Cardiac septum (tissue), 1 donor: ENCODE measurements at places on chromosomes 1 and 21.

- DNase-seq: no peak
These were observed 358.4 kb downstream of the NTNG1 start for GRCh38 chr1:107499139-107499744.

DNA sequence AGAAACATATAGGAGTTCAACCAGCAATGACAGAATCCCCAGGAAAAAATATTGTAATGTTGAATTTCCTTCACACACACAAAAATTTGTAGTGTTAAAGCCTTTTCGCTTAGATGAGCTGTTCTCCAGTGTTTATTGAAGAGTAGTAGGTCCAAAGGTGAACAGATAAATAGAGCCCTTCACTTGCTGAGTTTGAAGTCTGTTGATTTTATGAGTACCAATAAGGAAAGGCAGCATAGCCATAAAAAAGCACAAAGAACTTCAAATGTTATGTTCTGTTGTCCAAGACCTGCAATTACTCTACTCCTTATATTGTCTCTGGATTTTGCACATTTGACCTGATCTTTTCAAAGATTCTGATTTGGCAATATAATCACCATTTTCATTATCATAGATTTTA, 362.7 kb upstream of the B3GALT2 start:
- no peak for DNase-seq

- no peak for DNase-seq
These were observed 322.2 kb upstream of the USP25 start for GRCh38 chr21:15407585-15407984.

GRCh38 chr1:206693029-206693428, 8.3 kb downstream of the MAPKAPK2 start:
- DNase-seq: peak; percentile 89

GRCh38 chr1:81446000-81446669, 354.6 kb upstream of the ADGRL2 start:
- no peak for DNase-seq

DNA sequence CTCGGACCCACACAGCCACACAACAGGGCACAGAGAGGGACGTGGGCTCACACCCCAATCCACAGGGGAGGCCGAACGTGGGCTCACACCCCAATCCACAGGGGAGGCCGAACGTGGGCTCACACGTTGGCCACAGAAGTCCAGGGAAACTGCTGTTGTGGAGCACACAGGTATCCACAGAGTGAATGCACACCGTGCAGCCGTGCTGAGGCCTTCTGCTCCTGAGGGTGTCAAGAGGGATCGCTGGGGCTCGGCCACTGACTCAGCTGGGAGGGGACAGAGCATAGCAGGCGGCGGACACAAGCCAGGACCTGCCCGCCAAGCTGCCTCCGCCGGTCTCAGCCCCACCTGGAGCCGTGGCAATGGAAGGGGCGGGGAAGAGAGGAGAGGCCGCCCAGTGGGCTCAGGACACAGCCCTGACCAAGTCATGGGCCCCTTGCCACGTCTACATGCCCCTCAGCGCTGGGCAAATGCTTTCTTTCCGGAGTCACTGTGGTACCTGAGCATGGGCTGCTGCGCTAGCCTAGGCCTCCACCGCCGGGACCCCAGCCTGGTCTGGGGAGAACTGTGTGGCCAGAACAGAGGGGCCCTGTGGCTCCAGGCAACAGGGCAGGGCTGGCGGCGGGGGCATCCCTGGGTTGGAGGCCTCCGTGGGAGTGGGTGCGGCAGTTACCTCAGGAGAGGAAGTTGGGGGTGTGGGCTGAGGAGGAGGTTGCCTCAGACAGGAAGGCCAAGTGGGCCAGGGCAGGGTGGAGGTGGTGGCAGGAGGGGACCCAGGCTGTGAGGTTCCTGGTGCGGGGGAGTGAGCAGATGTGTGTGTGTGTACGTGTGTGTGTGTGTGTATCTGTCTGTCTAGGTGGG, 1.2 kb downstream of the SYTL1 start:
- DNase-seq: peak; percentile 93

DNA sequence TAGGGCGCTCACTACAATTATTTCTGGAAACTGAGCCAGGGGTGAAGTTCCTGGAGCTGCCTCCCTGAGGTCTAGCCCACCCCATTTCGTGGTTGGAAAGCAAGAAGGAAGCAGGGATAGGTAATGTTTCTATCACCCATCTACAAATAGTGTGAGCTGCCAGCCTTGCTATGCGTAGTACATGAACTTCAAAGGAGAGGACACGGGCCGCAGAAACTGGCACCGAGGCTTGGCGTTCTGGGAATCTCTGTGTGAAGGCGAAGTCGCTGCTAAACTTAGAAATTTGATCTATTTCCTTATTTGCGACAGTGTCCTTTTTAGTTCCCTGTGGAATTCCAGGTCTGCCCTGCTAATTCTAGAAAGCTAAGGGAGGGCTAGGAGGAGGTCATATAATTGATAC, 49.6 kb upstream of the NTPCR start:
- DNase-seq: no peak

DNA sequence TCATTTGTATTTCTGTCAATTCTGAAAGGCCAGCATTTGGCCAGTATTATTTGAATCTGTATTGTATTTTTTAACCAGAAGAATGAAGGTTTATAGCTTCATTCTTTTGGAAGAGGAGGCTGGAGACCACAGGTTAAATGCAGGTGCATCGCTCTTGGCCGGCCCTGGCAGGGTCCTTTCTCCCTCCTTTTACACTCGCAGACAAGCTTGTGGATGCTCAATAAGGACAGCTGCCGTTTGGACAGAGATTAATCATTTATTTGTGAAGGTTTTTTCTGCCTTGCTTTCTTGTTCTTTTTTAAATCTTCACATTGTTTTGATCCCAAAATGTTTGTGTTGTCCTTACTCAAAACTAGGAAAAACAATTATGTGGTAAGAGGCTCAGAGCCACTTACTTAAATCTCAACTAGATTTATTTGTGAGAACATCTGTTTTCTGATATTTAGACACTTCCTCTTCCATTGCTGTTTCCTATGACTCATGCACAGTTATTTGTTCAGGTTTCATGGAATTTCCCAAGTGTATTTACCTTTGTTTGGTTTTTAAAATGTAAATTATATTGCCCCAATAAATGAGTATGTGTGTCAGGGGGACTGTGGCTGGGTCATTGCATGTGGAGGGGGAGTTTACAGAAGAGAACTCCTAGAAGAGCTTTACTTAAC, 46.7 kb upstream of the LAMC2 start:
- DNase-seq: no peak

- DNase-seq: no peak
These were observed 104.1 kb downstream of the SYF2 start for GRCh38 chr1:25128121-25128621.

DNA sequence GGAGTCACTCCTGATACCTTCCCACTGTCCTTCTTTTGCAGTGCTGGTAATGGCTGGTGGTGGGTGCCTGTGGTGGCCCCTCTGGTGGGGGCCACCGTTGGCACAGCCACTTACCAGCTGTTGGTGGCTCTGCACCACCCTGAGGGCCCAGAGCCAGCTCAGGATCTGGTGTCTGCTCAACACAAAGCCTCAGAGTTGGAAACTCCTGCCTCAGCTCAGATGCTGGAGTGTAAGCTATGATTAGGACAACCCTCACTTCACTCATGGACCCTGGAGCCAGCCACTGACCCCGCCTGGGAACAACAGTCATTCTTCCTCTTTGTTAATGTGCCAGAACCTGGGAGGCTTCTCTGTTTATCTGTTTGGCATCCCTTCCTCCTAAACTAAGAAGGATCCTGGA, 1.1 kb upstream of the ATP8B2 start:
- DNase-seq: no peak

GRCh38 chr1:9271283-9271682, 21.4 kb upstream of the SPSB1 start:
- no peak for DNase-seq

GRCh38 chr1:241582921-241583321, 50.7 kb downstream of the KMO start:
- no peak for DNase-seq

DNA sequence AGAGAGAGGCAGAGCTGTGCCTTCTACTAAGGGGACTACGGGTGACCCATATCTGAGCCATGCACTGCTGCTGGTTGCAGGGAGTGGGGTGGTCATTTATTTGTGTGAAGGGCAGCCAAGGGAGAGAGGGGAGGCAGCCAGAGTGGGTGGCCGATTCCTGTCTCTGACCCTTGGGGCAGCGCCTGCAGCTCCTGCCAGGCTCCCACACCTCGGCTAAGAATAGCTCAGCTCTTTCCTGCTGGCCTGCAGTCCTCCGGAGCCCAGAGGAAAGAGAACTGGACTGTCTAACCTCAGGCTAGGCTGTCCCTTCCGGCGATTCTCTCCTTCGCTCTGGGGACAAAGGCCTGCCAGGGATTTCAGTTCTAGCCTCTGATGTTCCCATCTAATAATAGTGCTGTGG, 11.6 kb upstream of the CD34 start:
- DNase-seq: peak; percentile 87

- no peak for DNase-seq
These were observed 19.9 kb downstream of the TBX19 start for GRCh38 chr1:168300626-168301025.

- DNase-seq: no peak
These were observed 302.0 kb downstream of the DUSP10 start for GRCh38 chr1:221439747-221440501.

GRCh38 chr1:2206813-2207487, 12.4 kb upstream of the FAAP20 start:
- DNase-seq: no peak

GRCh38 chr1:171397851-171398469, 84.0 kb downstream of the FMO4 start:
- no peak for DNase-seq

DNA sequence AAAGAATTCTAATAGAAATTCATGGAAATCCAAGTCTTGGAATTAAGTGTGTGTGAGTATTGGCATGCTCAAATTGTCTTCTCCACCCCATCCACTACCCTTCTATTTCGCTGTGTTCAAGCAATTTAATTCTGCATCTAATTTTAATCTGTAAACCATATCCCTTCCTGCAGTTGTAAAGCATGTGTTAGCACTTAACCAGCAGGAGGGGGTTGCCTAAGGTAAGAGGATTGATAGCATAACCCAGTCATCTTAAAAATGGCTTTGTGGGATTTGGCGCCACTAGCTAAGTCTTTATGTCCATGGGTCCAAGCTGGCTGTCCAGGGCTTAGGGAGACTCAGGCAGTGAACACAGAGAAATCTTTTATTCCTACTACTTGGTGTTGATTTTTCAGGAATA, 210.3 kb downstream of the PTPRC start:
- no peak for DNase-seq

- DNase-seq: no peak
These were observed 949 bp downstream of the KRTAP10-1 start for GRCh38 chr21:44539046-44539445.

DNA sequence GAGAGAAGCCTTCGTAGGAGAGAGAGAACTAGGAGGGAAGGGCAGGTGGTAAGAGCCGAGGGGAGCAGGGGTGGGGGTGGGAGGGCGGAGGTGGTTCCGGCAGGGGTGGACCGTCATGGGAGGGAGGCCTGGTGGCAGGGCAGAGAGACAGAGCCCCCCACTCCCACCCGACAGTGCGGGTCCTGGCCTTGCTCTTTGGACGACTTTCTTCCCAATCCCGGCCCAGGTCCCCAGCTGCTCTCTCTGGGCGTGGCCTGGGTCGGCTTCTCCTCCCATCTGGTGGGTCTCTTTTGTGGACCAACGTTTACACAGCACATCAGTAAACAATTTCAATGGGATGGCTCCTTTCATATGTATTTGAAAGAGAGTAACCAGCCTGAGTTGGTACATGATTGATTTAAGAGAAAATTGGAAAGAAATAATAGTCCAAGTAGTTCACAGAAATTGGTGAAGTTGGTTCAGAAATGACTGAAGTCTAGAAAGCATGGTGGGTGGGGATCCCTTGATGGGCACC, 56.9 kb downstream of the LDLRAD2 start:
- DNase-seq: no peak

GRCh38 chr21:44801468-44802395, at the start of gene UBE2G2:
TSS of gene UBE2G2 (minus strand) at chr21:44801820. CDS start at chr21:44801748, 72 bp downstream.
- DNase-seq: peak; percentile 92

GRCh38 chr1:217418269-217419193, 212.4 kb downstream of the GPATCH2 start:
- DNase-seq: no peak

- DNase-seq: no peak
These were observed 47.2 kb downstream of the S1PR1 start for GRCh38 chr1:101284021-101284420.

- no peak for DNase-seq
These were observed 3.9 kb downstream of the LDLRAD1 start for GRCh38 chr1:54014009-54014629.

- no peak for DNase-seq
These were observed 25.6 kb downstream of the AGMAT start for GRCh38 chr1:15559189-15559810.

GRCh38 chr1:220451532-220451931, 76.4 kb upstream of the MARK1 start:
- no peak for DNase-seq

- no peak for DNase-seq
These were observed 114.7 kb downstream of the PBX1 start for GRCh38 chr1:164673584-164674214.

GRCh38 chr1:110426854-110427253, 19.4 kb upstream of the LAMTOR5 start:
- no peak for DNase-seq

GRCh38 chr1:67745875-67746698, 61.1 kb downstream of the GADD45A start:
- no peak for DNase-seq

GRCh38 chr1:118911571-118911970, 76.6 kb downstream of the TBX15 start:
- DNase-seq: no peak

GRCh38 chr1:87154384-87154783, 174.3 kb upstream of the LMO4 start:
- DNase-seq: no peak

- DNase-seq: no peak
These were observed 237.9 kb downstream of the HLX start for GRCh38 chr1:221117133-221117532.

GRCh38 chr1:21052034-21052433, 124.7 kb downstream of the EIF4G3 start:
- DNase-seq: no peak

- DNase-seq: no peak
These were observed 6.8 kb downstream of the ARID1A start for GRCh38 chr1:26702680-26703038.

- peak; percentile 44 for DNase-seq
These were observed 18.1 kb upstream of the TSPEAR start for GRCh38 chr21:44729336-44730027.

DNA sequence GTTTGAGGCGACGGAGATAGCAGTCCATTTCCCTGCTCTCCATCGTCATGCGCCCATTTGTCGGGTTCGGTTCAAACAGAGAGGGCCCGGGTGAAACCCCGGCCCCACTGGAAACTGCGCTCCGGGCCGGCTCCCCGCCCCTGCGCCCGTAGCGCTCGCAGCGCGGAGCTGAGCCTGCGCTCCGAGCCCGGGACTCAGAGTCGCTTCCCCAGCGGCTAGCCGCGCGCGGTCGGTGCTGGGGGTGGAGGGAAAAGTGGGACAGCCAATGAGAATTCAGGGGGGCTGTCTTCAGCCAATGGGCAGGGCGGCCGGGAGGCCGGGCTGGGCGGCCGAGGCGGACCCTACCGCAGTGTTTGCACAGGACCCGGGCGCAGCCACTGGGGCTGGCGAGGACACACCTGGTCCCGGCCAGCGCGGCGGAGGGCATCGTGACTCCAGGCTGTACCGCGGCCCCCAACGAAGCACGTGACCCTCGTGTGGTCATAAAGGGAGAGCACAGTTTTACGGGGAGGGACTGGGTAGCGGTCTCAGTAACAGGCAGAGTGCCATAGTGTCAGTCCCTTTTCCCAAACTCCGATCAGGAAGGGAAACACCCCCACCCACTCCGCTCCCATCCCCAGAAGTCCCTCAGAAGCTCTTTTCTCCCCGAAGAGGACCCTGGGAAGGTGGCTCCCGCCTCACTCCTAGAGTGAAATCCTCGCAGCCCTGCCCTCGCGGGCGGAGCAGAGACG, at the start of gene INKA2:
Gene INKA2 (minus strand): TSS at position 202 of the 731 bp plus-strand sequence. CDS start 153 bp downstream, at position 49.
- peak; percentile 98 for DNase-seq

- DNase-seq: no peak
These were observed 723.8 kb downstream of the MATN1 start for GRCh38 chr1:29999595-29999994.
